ENCODE measurements at places on chromosomes 1 and 21. TPM values are rescaled to one million over a fixed set of nuclear protein-coding genes. Genes with fewer than 3 reads are reported as not detected.

The SELP gene
- polyA plus RNA-seq = 1.3 TPM

GRCh38 chr1:212062832-212063438 is 27.4 kb downstream of the DTL start:
- peak; percentile 15 for DNase-seq

The IPP gene
- polyA plus RNA-seq = 23.7 TPM

- no peak for DNase-seq
Observed at GRCh38 chr1:48817505-48818114, 40.9 kb upstream of the BEND5 start.

The MATN1 gene
- 1.3 TPM for polyA plus RNA-seq

DNA sequence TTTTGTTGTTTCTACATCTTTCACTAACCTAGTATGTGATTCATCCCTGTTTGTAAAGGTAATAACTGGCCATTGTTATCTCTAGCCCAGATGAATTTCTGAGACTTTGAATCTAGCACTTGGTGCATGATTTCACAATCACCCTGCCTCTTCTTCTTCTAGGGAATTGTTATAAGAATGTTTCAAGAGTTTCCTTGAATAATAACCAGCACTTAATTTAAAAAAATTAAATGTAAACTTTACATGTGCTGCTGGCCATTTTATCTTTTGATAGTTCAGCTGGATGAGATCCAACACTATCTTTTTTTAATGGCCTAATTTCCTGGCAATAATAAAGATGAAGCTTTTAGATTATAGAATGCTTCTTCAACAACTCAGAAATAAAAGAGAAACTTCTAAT is 31.8 kb downstream of the UBE2U start:
- no peak for DNase-seq

- no peak for DNase-seq
Observed at GRCh38 chr21:25103500-25104207, 503.6 kb downstream of the MRPL39 start.

DNA sequence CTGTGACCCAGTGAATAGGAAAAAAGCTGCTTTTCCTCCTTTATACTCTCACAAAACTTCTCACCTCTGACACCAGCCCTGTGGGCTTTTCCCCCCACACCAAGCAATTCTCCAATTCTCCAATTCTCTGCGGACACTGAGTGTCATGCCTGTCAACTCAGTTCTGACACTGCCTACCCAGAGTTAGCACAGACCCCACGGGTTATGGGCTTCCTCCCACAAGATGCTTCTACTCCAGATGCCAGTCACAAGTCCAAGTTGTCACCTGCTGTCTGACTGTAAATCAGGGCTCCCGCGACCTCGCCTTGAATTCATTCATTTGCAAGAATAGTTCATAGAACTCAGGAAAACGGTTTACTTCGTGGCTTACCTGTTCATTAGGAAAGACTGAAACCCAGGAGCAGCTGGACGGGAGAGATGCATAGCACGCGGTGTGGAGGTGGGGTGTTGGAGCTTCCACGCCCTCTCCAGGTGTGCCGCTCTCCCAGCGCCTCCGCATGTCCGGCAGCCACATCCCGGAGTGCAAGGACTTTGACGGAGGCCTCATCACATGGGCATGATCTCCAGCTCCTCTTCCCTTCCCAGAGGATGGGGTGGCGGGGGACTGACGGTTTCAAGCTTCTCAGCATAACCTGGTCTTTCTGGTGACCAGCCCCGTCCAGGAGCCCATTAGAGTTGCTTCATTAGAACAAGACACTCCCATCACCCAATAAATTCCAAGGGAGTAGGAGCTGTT is 154.7 kb downstream of the PGBD5 start:
- no peak for DNase-seq

GRCh38 chr1:218886101-218886871 is 287.4 kb upstream of the LYPLAL1 start:
- peak; percentile 78 for DNase-seq

- no peak for DNase-seq
Observed at GRCh38 chr1:150508982-150509381, 1.1 kb downstream of the ECM1 start.

- peak; percentile 63 for DNase-seq
Observed at GRCh38 chr1:87329051-87329525, 408 bp downstream of the LMO4 start.

GRCh38 chr1:15678578-15678977 is 5.5 kb upstream of the PLEKHM2 start:
- no peak for DNase-seq

The SLFNL1 gene
- 0.28 TPM for polyA plus RNA-seq

GRCh38 chr1:229385853-229386456 is 43.1 kb upstream of the CCSAP start:
- DNase-seq = no peak

DNA sequence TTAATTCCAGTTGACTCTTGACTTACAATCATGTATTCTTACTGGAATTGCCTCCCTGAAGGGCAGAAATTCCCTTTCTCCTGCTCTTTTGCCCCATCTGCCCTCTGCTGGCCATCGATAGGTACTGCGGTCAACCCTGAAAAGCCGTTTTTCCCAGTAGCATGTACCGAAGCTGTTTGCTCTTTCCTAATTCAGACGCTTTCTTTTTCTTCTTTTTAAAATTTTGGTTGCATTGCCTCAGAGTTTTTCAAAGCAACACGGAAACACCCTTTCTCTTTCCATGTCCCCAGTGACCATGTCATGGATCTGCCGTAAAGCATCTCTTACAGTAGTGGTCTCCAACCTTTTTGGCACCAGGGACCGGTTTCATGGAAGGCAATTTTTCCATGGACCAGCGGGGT is 164.2 kb upstream of the C1orf21 start:
- peak; percentile 23 for DNase-seq

The MFAP2 gene
- 88.9 TPM for polyA plus RNA-seq

DNA sequence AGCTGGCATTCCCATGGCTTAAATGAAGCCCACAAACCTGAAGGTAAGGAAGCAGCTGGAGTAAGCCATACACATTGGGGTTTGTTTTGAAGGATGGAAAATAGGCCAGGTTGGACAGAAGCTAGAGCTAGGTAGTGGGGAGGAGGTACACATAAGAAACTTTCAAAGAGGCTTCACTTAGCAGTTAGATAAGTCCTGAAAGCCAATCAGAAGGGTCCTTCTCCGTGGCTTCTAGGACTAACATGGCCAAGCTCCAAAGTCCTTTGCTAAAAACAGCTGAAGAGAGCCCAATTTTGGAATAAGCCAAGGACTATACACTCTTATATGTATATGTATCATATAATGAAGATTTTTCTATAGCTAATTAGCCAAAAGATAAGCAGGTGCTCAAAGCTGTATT is 1.8 kb downstream of the EYA3 start:
- no peak for DNase-seq

- DNase-seq = no peak
Observed at GRCh38 chr21:29654855-29655254, 284.9 kb downstream of the GRIK1 start.

DNA sequence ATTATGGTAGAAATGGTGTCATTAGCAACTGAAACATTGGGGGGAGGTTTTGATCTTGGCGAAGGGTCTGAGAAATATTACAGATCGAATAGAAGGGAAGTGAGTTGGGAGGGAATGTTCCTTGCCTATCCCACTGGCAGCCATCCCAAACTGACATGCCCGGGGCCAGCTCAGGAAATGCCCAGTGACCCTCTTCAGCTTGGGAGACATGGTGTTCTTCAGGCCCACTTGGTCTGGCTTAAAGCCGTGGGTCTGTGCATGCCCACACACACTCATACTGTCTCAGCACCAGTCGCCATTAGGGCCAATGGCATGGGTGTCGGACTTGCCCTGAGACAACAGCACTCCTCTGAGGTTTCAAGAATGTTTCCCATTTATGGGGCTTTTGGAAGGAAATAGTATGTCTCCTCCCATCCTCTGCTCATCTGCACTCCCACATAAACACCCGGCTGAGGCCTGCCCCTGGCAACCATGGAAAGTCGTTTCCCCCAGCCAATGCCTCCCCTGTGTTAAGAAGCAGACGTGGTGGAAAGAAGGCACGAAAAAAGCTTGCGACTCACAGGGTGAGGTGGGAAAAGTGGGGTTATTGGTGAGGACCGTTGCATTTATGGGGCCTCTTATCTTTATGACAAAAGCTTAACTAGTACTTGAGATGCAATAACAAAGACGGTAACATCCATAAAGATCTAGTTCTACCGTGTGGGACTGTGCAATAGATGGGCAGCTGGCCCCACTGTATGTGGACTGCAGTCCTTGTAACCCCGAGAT is 2.0 kb downstream of the RNF186 start:
- DNase-seq = no peak

DNA sequence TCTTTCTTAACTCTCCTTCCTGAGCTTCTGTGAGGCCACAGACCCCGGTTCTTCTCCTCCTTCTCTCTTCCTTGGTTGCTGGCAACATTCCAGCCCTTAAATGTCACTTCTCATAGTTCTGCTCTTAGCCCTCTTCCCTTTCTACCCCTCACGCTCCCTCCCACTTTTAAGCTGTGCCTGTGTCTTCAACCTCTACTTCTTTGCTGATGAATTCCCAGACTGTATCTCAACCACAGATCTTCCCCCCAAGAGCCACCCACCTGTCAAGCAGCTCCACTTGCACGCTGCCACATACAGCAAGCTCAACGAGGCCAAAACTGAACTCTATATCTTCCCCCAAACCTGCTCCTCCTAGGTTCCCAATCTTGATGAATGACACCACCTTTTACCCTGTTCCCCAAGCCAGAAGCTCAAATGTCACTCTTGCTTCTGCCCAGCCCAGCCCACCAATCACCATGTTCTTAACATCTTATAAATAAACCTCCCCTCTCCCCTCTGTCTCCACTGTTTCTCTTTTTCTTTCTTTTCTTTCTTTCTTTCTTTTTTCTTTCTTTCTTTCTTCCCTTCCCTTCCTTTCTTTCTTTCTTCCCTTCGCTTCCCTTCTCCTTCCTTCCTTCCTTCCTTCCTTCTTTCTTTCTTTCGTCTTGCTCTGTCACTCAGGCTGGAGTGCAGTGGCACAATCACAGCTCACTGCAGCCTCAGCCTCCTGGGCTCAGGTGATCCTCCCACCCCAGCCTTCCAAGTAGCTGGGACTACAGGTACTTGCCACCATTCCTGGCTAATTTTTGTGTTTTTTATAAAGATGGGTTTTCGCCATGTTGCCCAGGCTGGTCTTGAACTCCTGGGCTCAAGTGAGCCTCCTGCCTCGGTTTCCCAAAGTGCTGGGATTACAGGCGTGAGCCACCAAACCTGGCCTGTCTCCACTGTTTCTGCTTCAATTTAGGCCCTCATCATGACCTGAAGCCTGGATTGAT is 19.8 kb upstream of the PTP4A2 start:
- DNase-seq = no peak

- no peak for DNase-seq
Observed at GRCh38 chr1:229025576-229025975, 245.3 kb upstream of the RAB4A start.

- no peak for DNase-seq
Observed at GRCh38 chr1:201218409-201218808, 27.8 kb downstream of the IGFN1 start.

GRCh38 chr1:152182431-152182830 is 23.4 kb upstream of the RPTN start:
- no peak for DNase-seq

GRCh38 chr1:109307274-109308021 is 637 bp upstream of the MYBPHL start:
- no peak for DNase-seq

DNA sequence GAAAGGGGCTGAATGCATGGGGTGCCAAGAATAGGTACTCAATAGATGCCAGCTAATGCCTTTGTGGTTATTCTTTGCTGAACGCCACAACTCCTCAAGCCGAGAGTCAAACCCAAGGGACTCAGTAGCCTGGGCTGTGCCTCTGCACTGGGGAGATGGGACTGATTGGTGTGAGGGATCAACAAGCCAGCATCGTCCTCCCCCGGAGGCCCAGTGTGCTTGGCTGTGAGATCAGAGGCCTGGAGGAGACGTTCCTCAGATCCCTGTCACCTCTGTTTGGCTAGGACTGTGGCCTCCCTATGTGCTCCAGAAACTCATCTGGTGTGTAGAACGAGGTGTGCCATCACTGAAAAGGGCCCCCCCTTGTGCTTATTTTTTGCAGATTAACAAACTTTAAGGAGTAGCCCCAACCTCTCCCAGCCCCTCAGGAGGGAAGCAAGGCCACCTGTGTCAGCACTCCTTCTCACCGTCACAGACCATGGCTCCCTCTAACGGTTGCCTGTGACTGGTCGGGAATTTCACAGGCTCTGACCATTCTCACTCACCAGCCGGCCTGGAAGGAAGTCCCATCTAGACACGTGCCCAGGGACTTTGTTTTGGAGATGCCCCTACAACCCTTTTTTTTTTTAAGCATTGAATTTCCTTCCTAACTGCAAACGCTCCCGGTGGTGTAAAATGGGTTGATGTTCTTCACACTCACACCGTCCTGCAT is 194.0 kb upstream of the VAMP3 start:
- DNase-seq = no peak

- no peak for DNase-seq
Observed at GRCh38 chr21:39685991-39686390, 59.0 kb upstream of the IGSF5 start.

GRCh38 chr1:201134405-201134804 is 7.4 kb upstream of the ASCL5 start:
- DNase-seq = no peak

DNA sequence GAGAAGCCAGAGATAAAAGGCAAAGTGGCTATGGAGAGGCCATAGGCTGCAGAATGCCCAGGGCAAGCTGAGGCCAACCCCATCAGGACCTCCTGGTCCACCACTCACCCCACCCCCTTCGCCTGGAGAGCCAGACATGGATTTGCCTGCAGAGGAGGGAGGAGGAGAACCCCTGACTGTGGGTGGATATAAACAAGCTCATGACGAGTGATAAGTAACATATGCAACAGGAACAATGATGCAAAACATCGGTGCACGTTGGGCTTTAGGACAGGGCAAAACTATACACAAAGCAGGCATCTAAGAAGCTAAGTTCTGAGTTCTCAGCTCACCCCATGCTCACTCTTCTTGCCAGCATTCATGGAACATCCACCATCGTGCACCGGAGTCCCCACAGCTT is 150.3 kb downstream of the ETS2 start:
- DNase-seq = no peak

- DNase-seq = no peak
Observed at GRCh38 chr1:212367474-212368072, 47.1 kb downstream of the PACC1 start.

DNA sequence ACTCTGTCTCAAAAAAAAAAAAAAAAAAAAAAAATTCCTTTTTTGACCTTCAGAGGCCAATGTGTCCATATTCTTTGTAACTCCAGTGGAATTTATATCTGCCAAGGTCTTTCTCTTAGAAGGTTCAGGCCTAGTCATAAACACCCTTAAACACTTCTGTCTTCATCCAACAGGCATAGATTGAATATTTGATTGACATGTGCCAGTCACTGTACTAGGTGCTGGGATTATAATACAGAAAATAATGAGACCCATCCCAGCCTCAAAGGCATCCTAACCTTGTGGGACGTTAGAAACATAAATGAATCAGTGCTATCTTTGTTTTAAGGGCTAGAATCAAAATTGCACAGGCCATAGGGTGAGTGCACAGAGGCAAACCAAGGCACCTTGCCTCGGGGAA is 62.9 kb upstream of the SERBP1 start:
- no peak for DNase-seq

- no peak for DNase-seq
Observed at GRCh38 chr1:19079541-19080472, 123.3 kb upstream of the IFFO2 start.

- DNase-seq = no peak
Observed at GRCh38 chr1:104172243-104172681, 422.6 kb downstream of the AMY1C start.

The GSTM3 gene
- 60.4 TPM for polyA plus RNA-seq

GRCh38 chr1:167136191-167136614 is 42.3 kb downstream of the STYXL2 start:
- no peak for DNase-seq

- no peak for DNase-seq
Observed at GRCh38 chr1:154326546-154327465, 1.5 kb downstream of the ATP8B2 start.

Data from muscle of arm (tissue), 14 donors.